ENCODE measurements at places on chromosomes 16 and 17. TPM values are rescaled to one million over a fixed set of nuclear protein-coding genes. Genes with fewer than 3 reads are reported as not detected.

Gene WNT9B
- total RNA-seq, result 0.89 TPM

Gene NUPR1
- 4.8 TPM for total RNA-seq

- DNase-seq, result peak; percentile 60
- peak overlapping the region; percentile 100 for H3K27ac ChIP-seq
- peaks cover 15% of the 10 kb centered on the region for H3K36me3 ChIP-seq
- H3K4me1 ChIP-seq, result peaks cover 13% of the 10 kb centered on the region
- H3K4me3 ChIP-seq, result peak overlapping the region; percentile 76
- H3K27me3 ChIP-seq, result no peaks in the 10 kb centered on the region
Measured at GRCh38 chr16:66278111-66278531, 88.4 kb upstream of the CDH5 start.

DNA sequence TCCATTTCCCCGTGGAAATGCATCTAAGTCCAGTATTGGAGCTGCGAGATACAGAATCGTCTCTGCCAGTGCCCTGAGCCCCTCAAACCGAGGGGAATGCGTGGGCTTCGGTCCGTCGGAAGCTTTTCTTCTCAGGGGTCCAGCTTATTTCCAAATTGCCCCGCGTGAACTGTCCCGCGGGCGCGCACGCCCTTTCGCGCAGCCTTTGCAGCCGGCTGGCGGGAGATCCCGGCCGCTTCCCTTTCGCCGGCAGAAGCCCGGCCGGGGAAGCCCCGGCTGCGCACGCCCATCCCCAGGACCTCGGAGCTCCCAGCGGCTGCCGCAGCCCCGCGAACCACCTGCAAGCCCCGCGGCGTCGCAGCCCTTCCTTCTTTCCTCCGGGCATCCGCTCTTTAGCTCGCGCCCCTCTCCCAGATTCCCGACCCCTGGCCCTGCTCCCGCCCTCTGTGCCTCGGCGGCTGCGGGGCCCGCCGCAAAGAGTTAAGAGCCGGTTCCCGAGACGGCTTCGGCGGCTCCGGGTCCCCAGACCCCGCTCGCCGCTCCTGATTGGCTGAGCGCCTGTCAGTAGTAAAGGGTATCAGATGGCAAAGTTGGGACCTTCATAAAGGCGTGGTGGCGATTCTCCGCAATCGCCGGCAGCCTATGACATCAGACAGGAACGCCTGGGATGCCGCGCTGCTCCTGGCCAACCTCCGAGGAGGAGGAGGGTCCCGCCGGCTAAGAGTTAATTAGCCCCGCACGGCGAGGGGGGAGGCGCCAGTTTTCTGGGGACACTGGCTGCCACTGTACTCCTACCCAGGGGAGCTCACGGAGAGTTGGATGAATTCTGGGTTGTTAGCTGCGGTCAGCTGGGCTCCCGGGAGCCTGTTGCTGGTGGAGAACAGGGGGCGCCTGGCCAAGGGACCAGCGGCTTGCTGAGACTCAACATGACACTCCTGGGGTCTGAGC lies at the start of gene MYOCD:
MYOCD (plus strand) TSS at position 628 of the 948 bp plus-strand sequence; CDS start at position 927, 299 bp downstream.
- H3K27ac ChIP-seq, result no peak within 1 kb of the TSS
- no peaks in the 10 kb centered on the region for H3K36me3 ChIP-seq
- H3K27me3 ChIP-seq, result peaks cover 77% of the 10 kb centered on the region
